Muscle of arm (tissue), 14 donors: ENCODE measurements at places on chromosomes 16 and 17. TPM values are rescaled to one million over a fixed set of nuclear protein-coding genes. Genes with fewer than 3 reads are reported as not detected.

The PRR11 gene
- polyA plus RNA-seq, result 23.9 TPM

The TP53TG3F gene
- polyA plus RNA-seq, result not detected

GRCh38 chr16:56763291-56763916, 33.5 kb downstream of the NUP93 start:
- no peak for DNase-seq

DNA sequence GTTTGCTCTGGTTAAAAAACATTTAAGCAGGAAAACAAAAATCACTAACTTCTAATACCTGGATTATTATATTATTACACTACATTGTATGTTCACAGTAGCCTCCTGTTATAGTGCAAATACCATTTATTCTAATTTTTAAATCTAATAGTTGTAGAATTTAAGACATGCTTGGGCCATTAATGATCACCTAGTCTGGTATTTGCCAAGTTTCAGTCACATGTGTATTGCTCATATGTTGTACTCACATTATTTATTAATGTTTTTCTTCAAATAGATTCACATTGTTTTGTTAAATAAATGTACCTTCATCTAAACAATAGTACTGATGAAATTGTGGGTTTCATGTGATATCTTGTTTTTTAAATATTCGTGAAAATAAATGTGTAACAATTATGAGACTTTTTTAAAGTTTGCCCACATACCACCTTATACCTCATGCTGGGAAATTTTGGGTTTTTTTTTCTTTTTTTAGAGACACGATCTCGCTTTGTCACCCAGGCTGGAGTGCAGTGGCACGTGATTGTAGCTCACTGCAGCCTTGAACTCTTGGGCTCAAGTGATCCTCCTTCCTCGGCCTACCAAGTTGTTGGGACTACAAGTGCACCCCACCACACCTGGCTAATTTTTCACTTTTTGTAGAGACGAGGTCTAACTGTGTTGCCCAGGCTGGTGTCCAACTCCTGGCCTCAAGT, 5.9 kb downstream of the ZNF771 start:
- no peak for DNase-seq

GRCh38 chr16:52597772-52598483, 51.0 kb upstream of the TOX3 start:
- no peak for DNase-seq

GRCh38 chr16:22214889-22215288, 8.8 kb downstream of the EEF2K start:
- DNase-seq, result no peak

- peak; percentile 95 for DNase-seq
Observed at GRCh38 chr16:46973207-46973995, at the start of gene DNAJA2. Gene DNAJA2 (minus strand): TSS chr16:46973674. CDS start chr16:46973572, 102 bp downstream.

GRCh38 chr16:53534206-53534605, 31.2 kb upstream of the AKTIP start:
- DNase-seq, result no peak

DNA sequence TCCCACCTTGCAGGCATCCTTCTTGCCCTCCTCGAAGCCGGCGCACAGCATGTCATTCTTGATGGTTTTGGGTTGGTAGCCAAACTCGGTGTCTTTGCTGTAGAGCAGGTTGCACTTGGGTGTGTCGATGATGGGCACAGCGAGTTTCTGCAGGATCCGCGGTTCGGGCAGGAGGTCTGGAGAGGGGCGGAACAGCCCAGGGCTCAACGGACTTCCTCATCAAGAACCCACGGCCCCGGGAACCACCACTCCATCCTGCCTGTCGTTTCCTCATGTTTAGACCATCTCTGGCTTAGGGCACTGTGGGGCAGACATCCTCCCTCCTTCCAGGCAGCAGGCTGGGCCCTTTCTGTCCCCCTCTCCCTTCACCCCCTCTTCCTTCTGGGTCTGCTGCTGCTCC, 6.5 kb downstream of the PRSS27 start:
- no peak for DNase-seq

- DNase-seq, result no peak
Observed at GRCh38 chr17:50944054-50944901, 78.1 kb upstream of the TOB1 start.

- no peak for DNase-seq
Observed at GRCh38 chr17:32859857-32860525, 16.9 kb downstream of the MYO1D start.

- DNase-seq, result no peak
Observed at GRCh38 chr17:8327303-8327649, 12.4 kb upstream of the ODF4 start.
